ENCODE measurements at places on chromosomes 11 and 22.

DNA sequence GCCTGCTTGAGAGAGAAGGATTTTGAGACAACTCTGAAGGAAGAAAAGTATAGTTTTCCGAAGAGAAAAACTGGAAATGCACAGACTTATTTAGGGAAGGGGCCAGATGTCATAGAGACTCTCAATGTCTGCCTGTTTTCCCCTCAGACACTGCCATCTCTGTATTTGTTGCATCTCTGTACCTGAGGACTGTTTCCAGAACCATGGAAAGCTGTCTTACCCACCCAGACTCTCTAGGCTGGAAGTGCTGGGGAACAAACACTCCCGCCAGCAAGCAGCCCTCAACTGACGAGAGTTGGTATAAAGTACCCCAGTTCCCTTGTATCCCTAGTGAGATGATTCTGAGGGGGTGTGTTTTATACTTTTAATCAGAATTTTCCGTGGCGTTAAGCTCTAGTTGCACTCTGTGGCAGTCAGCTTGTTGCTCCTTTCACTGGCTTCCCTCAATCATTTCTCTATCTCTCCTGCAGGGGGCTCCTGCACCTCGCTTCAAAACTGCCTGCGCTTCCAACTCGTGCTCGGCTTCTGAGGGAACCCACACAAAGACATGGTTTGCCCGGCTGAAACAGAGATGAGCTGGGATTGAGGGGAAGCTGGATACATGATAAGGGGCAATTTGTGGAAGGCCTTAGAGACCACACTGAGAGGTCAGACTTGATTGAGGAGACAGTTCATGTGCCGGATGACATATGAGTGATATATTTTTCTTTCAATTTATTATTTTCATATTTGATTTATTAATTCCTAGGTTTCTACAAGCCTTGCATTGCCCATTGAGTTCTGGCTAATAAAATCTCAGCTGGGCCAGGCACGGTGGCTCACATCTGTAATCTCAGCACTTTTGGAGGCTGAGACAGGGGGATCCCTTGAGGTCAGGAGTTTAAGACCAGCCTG lies 36.9 kb upstream of the CLPB start:
- H3K4me3 ChIP-seq, result no peak overlapping the region
- no peak overlapping the region for H3K27ac ChIP-seq
- H3K36me3 ChIP-seq, result no peaks in the 10 kb centered on the region
- H3K27me3 ChIP-seq, result no peaks in the 10 kb centered on the region
- H3K4me1 ChIP-seq, result peaks cover 9% of the 10 kb centered on the region
- DNase-seq, result peak; percentile 54

DNA sequence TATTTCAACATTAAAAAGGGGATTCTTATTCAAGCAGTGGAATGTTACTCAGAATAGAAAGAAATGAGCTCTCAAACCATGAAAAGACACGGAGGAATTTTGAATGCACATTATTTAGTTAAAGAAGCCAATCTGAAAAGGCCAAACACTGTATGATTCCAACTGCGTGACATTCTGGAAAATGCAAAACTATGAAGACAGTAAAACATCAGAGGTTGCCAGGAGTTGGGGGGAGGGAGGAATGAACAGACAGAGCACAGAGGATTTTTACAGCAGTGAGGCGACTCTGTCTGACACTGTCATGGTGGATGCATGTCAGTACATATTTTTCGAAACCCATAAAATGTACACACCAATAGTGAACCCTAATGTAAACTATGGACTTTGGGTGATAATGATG lies 22.9 kb upstream of the THY1 start:
- H3K27ac ChIP-seq, result no peak overlapping the region
- DNase-seq, result no peak
- H3K36me3 ChIP-seq, result no peaks in the 10 kb centered on the region

DNA sequence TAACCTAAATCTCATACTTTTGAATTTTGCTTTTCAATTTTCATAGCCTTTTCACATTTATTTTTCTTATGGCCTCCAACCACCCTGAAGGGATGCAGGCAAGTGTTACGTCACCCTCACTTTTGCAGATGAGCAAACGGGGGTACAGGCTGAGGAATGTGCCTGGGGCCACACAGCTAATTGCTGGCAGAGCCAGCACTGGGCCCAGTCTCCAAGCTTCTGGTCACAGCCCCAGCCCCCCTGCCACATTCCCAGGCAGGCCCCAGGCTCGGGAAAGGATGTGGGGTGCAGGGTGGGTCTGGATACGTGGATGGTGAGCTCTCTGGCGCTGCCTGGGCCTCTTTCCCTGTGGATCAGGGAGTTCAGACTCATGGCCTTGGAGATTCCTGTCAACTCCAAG lies 138.6 kb downstream of the PKNOX2 start:
- H3K27ac ChIP-seq, result no peak overlapping the region
- DNase-seq, result no peak
- no peak overlapping the region for H3K4me3 ChIP-seq
- H3K27me3 ChIP-seq, result no peaks in the 10 kb centered on the region

DNA sequence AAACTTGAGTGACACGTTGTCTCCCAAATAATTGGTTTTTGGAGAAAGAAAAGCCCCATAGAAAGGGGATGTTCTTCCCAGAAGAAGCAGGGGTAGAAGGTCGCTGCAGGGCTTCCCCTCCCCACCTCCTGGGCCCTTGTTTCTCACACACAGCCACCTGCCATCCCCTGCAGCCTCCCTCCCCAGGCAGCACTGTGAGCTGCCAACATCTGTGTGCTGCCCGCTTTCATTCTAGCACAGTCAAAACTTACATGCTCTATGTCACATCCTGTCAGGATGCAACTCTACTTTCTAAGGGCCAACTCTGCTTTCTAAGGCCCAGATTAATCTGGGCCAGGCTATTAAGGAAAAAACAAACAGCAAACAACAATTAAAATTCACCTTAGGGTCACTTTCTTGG lies 309.4 kb upstream of the ZC3H12C start:
- no peaks in the 10 kb centered on the region for H3K27me3 ChIP-seq
- no peak overlapping the region for H3K4me3 ChIP-seq
- no peaks in the 10 kb centered on the region for H3K36me3 ChIP-seq
- no peaks in the 10 kb centered on the region for H3K4me1 ChIP-seq

DNA sequence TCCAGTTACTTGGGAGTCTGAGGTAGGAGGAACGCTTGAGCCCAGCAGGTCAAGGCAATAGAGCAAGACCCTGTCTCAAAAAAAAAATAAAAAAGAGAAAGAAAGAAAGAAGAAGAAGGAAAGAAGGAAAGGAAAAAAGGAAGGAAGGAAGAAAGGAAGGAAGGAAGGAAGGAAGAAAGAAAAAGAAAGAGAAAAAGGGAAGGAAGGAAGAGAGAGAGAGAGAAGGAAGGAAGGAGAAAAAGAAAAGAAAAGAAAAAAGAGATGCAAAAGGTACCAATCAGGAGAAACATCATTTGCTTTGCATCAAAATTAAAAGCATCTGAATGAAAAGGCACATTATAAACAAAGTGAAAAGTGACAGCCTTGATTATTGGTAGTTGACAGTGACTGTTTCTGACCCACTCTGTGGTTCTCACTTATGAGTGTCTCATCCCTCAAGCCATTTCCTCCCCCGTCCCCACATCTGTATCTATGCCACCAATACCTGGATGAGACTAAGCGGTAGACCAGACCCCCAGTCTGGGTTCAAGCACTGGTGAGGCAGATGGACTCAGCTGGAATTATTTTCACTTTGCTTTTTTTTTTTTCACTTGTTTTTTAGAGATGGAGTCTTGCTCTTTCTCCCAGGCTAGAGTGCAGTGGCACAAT lies 33.0 kb upstream of the XBP1 start:
- no peak overlapping the region for H3K27ac ChIP-seq
- H3K4me1 ChIP-seq, result no peaks in the 10 kb centered on the region
- no peak overlapping the region for H3K4me3 ChIP-seq
- no peaks in the 10 kb centered on the region for H3K36me3 ChIP-seq
- no peak for DNase-seq

DNA sequence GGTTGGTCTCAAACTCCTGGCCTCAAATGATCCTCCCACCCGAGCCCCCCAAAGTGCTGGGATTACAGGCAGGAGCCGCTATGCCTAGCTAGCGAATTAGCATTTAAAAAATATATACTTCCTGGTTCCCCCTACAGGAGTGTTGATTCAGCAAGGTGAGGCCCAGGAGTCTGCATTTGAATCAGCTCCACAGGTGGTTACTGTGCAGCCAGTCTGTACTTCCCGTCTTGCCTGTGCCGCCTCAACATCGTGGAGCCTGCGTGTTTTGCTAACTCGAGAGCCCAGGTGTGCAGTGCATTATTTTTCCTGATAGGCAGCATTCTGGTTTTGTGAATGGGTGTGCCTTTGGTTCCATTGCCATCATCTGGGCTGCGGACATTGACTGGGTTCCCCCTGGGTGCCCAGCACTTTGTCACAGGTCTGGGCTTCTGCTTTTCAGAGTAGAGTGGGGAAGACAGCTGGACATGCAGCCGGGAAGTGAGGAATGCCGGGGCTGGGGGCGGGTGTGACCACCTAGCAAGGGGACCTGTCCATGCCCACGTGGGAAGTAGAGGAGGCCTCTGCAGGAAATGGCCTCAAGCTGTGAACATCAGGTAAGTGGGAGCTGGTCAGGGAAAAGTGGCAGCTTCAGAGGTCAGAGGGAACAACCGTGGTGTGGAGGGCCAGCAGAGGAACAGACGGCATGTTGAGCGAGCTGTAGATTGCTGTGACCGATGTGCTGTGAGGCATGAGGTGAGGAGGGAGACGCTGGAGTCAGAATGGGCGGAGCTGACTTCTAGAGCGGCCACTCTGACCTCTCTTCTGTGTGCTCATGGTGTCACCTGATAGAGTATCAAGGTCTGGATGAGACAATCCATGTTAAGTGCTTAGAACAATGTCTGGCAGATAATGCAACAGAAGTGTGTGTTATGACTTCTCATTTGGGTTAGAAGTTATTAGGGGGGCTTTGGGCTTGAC lies 42.2 kb downstream of the PPFIA1 start:
- no peak overlapping the region for H3K27ac ChIP-seq
- H3K27me3 ChIP-seq, result no peaks in the 10 kb centered on the region
- H3K4me1 ChIP-seq, result peaks cover 10% of the 10 kb centered on the region
- H3K4me3 ChIP-seq, result no peak overlapping the region
- no peak for DNase-seq
- no peaks in the 10 kb centered on the region for H3K36me3 ChIP-seq

- peak; percentile 52 for DNase-seq
- peak overlapping the region; percentile 96 for H3K27ac ChIP-seq
- peak overlapping the region; percentile 15 for H3K4me3 ChIP-seq
- no peaks in the 10 kb centered on the region for H3K27me3 ChIP-seq
- H3K36me3 ChIP-seq, result no peaks in the 10 kb centered on the region
These were observed 66.9 kb downstream of the GAB2 start for GRCh38 chr11:78350646-78351165.

Data from heart left ventricle (tissue), 16 donors.